ENCODE measurements at places on chromosomes 6 and 20.

- DNase-seq = no peak
Observed at GRCh38 chr6:102732898-102733297, 1339.4 kb downstream of the GRIK2 start.

- DNase-seq = no peak
Observed at GRCh38 chr6:156957931-156958547, 180.9 kb downstream of the ARID1B start.

- DNase-seq = no peak
Observed at GRCh38 chr20:40080041-40080652, 608.9 kb downstream of the MAFB start.

GRCh38 chr20:37151529-37151928 lies 27.6 kb upstream of the RPN2 start:
- DNase-seq = no peak

DNA sequence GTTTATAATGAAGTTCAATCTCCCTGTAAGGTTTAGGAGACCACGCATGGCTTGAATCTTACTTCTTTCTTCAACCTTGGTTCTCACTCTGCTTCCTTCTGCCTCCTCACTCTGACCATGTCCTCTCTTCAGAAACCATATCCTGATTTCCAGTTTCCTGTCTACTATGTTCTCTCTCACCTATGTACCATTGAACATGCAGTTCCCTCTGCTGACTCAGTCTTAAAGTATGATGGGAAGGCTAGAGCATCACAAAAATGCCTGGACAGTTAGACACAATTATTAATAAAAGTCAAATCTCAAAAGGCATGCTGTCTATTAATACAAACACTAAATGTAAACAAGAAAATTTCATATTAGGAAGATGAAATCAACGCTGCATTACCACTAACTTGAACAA lies 151.6 kb downstream of the PRKN start:
- DNase-seq = no peak

DNA sequence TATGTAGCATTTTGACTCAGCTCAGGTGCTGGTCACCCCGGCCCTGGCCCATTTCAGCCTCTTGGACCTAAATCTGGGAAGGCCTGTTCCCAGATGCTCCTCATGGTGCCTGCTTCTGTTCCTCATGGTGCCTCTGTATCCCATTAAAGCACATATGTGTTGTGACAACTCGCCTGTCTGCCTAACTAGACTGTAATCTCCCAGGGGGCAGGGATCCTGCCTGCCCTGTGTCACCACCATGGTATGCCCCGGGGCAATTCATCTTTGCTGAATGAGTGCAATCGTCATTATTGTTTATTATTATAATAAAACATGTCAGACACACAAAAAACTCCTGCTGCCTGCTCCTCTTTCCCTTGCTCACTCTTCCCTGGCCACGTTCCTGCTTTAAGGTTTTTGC lies 62.0 kb downstream of the ZFP64 start:
- no peak for DNase-seq

- DNase-seq = no peak
Observed at GRCh38 chr6:91464201-91464600, 877.3 kb upstream of the MAP3K7 start.

DNA sequence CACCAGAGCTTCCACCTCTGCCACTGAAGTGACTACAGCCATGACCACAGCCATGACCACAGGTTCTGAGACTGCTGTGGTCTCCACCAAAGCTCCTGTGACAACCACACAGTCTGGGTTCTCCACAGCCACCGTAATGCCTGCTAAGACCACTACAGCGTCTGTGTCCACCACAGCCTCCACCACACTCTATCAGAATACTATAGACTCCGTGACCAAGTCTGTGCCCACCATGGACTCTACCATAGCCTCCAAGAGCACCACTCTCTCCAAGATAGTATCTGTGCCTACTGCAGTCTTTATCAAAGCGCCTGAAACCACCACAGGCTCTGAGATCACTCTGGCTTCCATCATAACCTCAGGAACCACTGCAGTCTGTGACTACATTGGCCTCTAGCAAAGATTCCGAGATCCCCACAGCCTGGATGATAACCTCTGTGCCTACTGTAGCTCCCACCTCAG lies 18.3 kb upstream of the MUC21 start:
- no peak for DNase-seq

- no peak for DNase-seq
Observed at GRCh38 chr6:101932704-101933103, 539.2 kb downstream of the GRIK2 start.

DNA sequence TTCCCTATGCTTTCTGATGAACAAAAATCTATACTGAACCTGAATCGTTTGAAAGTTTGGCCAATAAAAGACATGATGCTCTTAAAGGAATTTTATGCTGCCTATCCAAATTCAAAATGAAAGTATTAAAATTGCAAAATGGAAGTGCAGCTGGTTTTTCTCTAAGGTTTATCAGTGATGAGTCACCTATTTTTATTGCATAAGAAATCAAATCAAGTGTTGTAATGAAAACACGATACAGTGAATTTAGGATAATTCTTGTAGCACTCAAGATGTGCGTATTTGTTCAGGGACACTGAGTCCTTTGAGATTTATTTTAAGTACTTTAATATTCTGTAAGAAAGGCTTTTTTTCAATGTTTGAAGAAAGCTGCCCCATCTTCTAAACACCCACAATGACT lies 409.5 kb downstream of the ADGRB3 start:
- no peak for DNase-seq
